Bronchial epithelial cell (primary cell): ENCODE measurements at places on chromosomes 6 and 20. TPM values are rescaled to one million over a fixed set of nuclear protein-coding genes. Genes with fewer than 3 reads are reported as not detected.
A peak's percentile ranks its signal among the peaks of the same experiment; 100 is the strongest.

- no peak for DNase-seq
These were observed 166.7 kb downstream of the TTLL2 start for GRCh38 chr6:167491438-167492099.

GRCh38 chr20:10792291-10792690 lies 118.5 kb upstream of the JAG1 start:
- no peak for DNase-seq

GRCh38 chr20:44111712-44112335 lies 75.2 kb downstream of the JPH2 start:
- peak; percentile 36 for DNase-seq

GRCh38 chr6:87763276-87763675 lies 61.2 kb upstream of the AKIRIN2 start:
- no peak for DNase-seq

GRCh38 chr6:148295261-148295887 lies 47.3 kb upstream of the SASH1 start:
- DNase-seq: no peak

GRCh38 chr6:133245007-133245406 lies 3.9 kb downstream of the EYA4 start:
- DNase-seq: peak; percentile 30

Gene KIF6
- not detected in 2 replicates for total RNA-seq

Gene C2
- total RNA-seq: 0.26 and 0.53 TPM in 2 replicates

Gene NOX3
- total RNA-seq: not detected in 2 replicates

Gene IL17F
- not detected in 2 replicates for total RNA-seq

Gene FKBP1C
- total RNA-seq: 0.13 TPM in 1 of 2 replicates, not detected in the other

Gene PRR18
- under 0.01 TPM in 2 replicates for total RNA-seq

Gene MRAP2
- 0.13 and 0.26 TPM in 2 replicates for total RNA-seq
